ENCODE measurements at places on chromosomes 11 and 22.

DNA sequence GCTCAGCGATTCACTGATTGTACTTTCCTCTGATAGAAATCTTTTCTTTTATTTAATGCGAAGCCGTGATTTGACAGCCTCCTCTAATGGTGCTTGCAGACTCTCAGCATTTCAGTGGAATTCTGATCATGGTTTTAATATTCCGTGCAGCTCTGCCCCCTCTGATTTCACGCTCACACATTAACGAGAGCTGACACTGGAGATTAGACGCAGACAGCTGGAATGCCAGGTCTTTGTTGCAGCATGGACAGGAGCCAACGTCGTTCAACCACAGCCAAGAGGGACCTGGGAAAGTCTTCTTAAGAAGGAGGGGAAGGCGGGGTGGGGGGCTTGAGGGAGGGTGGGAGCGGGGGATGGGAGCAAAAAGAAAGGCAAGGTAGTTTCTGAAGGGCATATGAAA is 186.4 kb downstream of the BLID start:
- no peak for DNase-seq

- no peak for DNase-seq
These were observed 5.6 kb upstream of the PLXNB2 start for GRCh38 chr22:50313021-50313420.

DNA sequence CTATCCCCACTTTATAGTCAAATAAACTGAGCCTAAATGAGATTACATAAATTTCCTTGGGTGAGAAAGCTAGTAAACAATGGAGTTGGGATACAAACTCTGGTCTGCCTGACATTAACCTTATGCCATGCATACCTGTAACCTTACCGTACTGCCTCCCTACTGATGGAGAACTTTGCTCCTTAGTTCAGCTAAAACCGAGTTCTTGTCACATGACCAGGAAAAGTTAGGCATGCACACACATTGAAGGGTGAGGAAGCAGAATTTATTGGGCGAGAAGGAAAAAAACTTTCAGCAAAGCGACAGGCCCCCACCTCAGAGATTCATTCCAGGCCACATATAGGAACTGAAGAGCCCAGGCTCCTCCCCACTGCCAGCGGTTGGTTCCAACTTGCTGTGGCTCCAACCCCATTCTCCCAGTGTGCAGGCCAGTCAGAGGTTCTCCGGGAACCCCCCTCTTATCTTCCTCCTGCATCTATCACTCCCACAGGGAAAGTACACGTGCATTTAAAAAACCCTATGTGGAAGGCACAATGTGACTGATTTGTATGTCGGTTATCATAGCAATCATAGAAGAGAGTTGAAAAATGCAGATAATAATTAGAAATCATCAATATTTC is 3.2 kb upstream of the PIWIL4 start:
- DNase-seq, result no peak

DNA sequence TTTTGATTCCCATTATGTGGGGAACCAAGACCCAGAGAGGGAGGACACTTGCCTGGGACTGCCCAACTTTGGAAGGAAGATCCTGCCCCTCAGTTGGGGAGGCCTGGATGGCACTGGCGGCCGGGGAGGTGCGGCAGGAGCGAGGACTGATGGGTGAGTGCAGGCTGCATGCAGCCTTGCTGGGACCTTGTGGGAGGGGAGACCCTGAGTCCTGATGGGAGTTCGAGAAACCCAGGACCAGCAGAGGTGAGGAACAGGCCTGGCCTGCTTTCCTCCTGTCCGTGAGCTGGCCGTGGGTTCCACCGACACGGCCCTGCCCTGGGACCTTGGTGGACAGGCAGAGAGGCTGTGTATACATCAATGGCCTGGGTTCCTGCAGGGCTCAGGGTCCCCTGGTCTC is 19.3 kb upstream of the SMIM38 start:
- DNase-seq, result no peak

- DNase-seq, result no peak
These were observed 102.4 kb downstream of the PRMT3 start for GRCh38 chr11:20489948-20490347.

DNA sequence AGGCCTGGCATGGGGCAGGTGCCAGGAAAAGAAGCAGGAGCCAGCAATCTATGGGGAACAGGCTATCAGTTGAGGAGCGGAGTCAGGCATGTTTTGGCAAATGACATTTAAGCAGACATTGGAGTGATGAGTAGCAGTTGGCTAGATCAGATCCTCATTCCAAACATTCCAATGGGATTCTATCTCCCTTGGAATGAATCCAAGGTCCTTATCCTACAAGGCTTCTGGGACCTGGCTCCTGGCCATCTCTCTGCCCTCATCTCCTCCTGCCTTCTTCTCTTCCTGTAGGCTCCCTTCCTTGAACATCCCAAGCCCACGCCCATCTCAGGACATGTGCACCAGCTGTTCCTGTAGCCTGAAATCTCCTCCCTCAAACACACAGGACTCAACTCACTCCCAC is 1074.5 kb downstream of the TBC1D22A start:
- DNase-seq, result no peak

- DNase-seq, result no peak
These were observed 51.2 kb upstream of the SLC22A12 start for GRCh38 chr11:64539711-64540427.

GRCh38 chr11:71324788-71325417 is 72.5 kb upstream of the SHANK2 start:
- no peak for DNase-seq

GRCh38 chr11:119616586-119617339 is 112.2 kb downstream of the NECTIN1 start:
- no peak for DNase-seq

DNA sequence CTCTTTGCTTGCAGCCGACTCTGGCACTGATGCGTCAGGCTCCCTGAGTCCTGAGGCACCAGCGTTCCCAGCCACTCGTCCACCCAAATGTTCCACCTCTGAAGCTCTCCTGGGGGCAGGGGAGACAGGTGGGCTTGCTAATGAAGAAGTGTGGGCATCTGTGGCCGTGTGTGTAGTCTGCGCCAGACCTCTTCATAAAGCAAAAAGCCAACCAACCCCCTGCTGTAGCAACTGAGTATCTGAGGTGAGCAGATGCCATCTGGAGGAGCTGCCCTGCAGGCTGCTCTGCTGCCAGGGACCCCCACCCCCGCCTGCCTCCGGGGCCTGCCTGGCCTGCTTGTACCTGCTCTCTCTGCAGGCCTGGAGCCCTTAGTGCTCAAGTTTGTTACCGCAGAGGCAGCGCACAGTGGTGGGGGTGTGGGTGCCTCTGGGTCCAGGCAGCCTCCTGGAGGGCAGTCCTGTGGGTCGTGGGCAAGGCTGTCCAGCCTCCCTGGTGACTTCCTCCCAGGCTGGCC is 272.5 kb downstream of the TBC1D22A start:
- DNase-seq, result no peak

DNA sequence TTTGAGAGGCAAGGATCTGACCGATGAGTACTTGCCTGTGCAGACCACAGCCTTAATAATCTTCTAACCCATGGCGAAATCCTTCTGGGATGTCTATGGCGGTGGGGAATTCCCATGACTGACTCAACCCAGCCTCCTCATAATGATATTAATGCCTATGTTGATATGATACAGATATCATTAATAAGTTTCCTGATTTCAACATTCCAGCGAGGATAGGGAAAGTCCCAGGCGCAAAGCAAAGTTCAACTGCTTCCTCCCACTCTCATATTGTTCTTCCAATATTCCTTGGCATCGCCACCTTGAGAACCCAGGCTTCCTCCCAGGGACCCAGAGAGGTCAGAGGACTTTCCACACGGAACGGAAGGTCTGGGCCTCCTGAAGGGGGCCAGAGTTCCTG is 110.3 kb upstream of the TMEM45B start:
- DNase-seq, result no peak

- no peak for DNase-seq
These were observed 24.1 kb downstream of the LARGE1 start for GRCh38 chr22:33896154-33896553.

DNA sequence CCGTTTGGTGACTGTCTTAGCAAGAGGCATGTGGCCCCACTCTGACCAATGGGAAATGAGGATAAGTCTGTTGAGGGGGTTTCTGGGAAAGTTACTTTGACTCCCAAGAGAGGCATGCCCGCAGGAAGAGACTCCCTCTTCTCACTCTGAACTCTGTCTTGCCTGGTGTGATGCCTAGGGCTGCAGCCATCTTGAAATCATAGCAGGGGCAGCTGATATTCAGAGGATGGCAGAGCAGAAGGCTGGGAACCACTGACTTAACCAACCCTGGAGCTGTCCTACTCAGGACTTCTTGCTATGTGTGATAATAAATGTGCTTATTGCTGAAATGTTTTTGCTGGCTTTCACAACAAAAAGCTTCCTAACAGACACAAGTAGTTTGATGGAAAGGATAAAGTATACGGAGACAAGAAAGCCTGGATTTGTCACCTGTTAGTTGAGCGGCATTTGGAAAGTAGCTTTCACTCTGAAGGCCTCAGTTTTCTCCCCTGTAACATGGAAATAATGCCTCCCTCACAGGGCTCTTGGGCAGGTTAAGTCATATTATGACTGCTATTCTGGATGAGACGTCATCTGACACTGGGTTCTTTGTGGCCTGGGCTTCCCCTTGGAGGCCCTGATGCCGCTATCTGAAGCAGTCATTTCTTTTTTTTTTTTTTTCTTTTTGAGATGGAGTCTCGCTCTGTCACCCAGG is 128.5 kb downstream of the CEP164 start:
- no peak for DNase-seq

GRCh38 chr22:50542416-50542927 is 3.2 kb upstream of the KLHDC7B start:
- no peak for DNase-seq

GRCh38 chr11:61275191-61275590 is 19.9 kb downstream of the VWCE start:
- no peak for DNase-seq

All from D721Med (cell line).